ENCODE measurements at places on chromosomes 7 and 10. TPM values are rescaled to one million over a fixed set of nuclear protein-coding genes. Genes with fewer than 3 reads are reported as not detected.

Gene GPER1
- 3.0 TPM for total RNA-seq

Gene CPN1
- total RNA-seq: not detected

Gene IKZF1
- total RNA-seq: 2.1 TPM

Gene SAP25
- 1.1 TPM for total RNA-seq

Gene LIPM
- total RNA-seq: not detected

Gene ZRANB1
- total RNA-seq: 25.3 TPM

Gene TMEM184A
- total RNA-seq: 0.36 TPM

GRCh38 chr7:157441023-157441399 is 104.2 kb downstream of the DNAJB6 start:
- no peak for DNase-seq
- no peaks in the 10 kb centered on the region for H3K4me1 ChIP-seq
- peaks cover 17% of the 10 kb centered on the region for H3K27me3 ChIP-seq
- no peak overlapping the region for H3K27ac ChIP-seq

- no peaks in the 10 kb centered on the region for H3K36me3 ChIP-seq
- H3K27ac ChIP-seq: no peak overlapping the region
- no peak overlapping the region for H3K4me3 ChIP-seq
- peaks cover 6% of the 10 kb centered on the region for H3K27me3 ChIP-seq
- peaks cover 7% of the 10 kb centered on the region for H3K4me1 ChIP-seq
Observed at GRCh38 chr10:99337901-99338300, 8.7 kb downstream of the CNNM1 start.

DNA sequence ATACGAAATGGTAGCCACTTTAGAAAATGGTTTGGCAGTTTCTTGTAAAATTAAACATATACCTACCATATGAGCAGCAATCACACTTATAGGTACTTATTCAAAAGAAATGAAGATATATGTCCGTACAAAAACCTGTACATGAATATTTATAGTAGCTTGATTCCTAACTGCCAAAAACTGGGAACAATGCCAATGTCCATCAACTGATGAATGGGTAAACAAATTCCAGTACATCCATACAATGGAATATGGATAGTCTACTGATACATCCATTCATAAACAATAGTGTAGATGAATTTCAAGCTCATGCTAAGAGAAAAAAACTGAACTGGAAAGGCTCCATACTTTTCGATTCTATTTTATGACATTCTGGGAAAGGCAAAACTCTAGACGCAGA is 68.5 kb downstream of the AGK start:
- no peak for DNase-seq
- H3K27me3 ChIP-seq: no peaks in the 10 kb centered on the region
- no peak overlapping the region for H3K4me3 ChIP-seq

GRCh38 chr7:65812281-65812680 is 60.6 kb upstream of the VKORC1L1 start:
- DNase-seq: no peak
- H3K4me1 ChIP-seq: no peaks in the 10 kb centered on the region
- no peak overlapping the region for H3K4me3 ChIP-seq

DNA sequence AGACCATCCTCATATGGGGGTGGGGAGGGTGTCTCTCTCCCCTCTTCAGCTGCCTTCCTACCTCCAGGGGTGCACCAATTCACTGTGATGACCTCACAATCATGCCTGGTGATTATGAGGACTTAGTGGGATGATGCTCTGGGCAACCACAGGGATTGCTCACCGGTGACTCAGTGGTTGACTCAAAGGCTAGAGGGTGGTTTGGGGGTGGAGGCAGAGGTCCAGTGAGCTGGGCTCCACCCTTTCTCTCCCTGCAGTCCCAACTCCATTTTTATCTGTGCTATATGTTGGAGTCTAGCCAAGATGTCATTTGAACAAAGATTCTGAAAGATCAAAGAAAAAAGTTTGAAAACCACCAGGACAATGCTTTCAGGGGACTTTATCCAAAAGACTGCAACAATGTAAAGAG is 286.9 kb downstream of the KCNMA1 start:
- H3K4me1 ChIP-seq: no peaks in the 10 kb centered on the region
- H3K27ac ChIP-seq: no peak overlapping the region
- DNase-seq: no peak
- H3K27me3 ChIP-seq: peaks cover 17% of the 10 kb centered on the region
- H3K36me3 ChIP-seq: no peaks in the 10 kb centered on the region

DNA sequence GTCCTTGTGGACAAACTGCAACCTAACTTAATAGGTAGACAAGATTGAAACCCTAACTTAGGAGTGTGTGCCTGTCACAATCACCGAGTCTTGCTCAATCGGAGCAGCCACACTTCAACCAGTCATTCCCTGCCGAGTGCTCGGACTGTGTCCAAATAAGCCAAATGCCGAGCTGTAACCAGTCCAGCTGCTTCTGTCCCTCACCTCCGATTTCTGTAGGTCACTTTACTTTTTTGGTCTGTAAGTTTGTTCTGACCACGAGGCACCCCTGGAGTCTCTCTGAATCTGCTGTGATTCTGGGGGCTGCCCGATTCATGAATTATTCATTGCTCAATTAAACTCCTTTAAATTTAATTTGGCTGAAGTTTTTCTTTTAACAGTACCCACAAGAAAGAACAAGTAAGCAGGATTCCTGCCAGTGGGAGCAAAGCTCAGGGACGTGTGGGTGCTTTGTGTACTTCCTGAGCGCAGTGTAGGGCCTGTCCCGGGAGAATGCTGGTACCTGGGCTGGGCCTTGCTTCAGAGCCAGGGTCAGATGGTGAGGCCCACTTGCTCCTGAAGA is 140.1 kb downstream of the ACTR3B start:
- peaks cover 17% of the 10 kb centered on the region for H3K27me3 ChIP-seq
- peak overlapping the region; percentile 83 for H3K27ac ChIP-seq
- H3K36me3 ChIP-seq: no peaks in the 10 kb centered on the region
- H3K4me1 ChIP-seq: peaks cover 12% of the 10 kb centered on the region

DNA sequence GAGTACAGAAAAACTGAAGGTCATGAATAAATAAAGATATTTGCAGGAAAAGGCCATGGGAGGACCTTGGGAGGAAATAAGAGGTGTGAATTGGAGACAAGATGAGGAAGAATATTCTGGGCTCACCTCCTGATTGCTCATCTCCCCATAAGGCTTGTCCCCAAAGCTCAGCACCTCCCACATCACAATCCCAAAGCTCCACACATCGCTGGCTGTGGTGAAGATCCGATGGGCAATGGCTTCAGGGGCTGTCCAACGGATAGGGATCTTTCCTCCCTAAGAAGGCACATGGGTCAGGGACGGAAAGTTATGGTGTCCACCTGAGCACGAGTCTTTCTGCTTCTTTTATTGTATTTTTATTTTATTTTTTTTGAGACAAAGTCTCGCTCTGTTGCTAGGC is 12.9 kb downstream of the ZYX start:
- peaks cover 29% of the 10 kb centered on the region for H3K36me3 ChIP-seq
- no peak overlapping the region for H3K27ac ChIP-seq
- peaks cover 77% of the 10 kb centered on the region for H3K4me1 ChIP-seq
- H3K4me3 ChIP-seq: no peak overlapping the region
- H3K27me3 ChIP-seq: no peaks in the 10 kb centered on the region

DNA sequence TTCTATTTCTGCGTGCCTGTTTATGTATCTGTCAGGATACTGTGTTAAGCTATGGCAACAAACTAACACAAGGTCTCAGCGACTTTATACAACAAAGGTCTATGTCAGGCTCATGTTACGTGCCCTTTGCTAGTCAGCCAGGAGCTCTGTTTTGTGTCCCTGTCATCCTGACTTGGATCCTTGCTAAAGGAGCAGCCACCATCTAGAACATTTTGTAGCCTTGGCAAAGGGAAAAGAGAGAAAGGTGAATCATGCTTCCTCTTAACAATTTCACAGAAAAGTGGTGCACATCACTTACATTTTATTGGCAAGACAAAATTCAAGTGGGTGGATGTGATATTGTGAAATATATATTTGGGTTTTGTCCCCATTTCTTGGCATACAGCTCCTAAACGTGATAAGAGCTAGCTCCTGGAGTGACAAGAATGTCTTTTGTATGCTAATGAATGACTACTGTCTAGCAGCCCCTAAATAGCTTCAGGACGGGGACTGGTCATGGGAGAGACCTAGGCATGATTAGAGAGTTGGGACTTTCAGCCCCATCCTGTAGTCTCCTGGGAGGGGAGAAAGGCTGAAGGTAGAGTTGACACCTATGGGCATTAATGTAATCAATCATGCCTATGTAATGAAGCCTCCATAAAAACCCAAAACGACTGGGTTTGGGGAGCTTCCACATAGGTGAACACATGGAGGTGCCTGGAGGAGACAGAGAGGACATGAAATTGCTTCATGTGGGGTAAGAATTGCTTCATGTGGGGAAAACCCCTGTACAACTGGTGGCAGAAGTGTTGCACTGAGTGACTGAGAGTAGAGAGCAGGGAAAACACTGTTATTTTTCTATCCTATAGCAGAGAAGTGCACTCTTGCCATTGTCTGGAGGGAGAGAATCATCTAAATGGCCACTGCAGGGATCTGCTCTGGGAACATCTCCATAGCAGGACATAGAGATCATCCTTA is 33.0 kb downstream of the MRPL32 start:
- no peak overlapping the region for H3K4me3 ChIP-seq
- H3K36me3 ChIP-seq: no peaks in the 10 kb centered on the region
- peaks cover 15% of the 10 kb centered on the region for H3K4me1 ChIP-seq
- peak; percentile 22 for DNase-seq
- H3K27me3 ChIP-seq: no peaks in the 10 kb centered on the region

DNA sequence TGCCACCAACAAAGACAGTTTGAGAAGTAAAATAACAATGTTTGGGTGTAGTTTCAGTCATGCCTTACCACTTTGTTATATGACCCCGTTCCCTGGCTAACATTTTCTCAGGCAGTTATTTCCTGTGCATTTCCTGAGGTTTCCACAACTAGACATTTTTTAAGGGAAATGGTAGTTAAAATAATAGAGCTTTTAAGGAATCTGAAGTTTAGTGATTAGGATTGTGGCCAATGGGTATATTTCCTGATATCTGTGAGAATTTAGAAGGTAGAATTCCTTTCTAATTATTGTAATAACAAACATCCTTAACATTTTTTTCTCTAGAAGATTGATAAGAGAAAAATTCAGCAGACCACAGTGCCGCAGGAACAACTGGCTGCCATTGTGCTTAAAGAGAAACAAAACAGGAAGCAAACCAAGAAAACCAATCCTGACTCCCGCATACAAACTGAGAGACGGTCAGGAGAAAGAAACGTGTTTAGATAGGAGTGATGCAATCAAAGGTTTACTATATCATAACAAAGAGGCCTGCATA is 193.6 kb downstream of the MBL2 start:
- DNase-seq: no peak
- no peaks in the 10 kb centered on the region for H3K27me3 ChIP-seq
- no peak overlapping the region for H3K27ac ChIP-seq
- H3K36me3 ChIP-seq: no peaks in the 10 kb centered on the region
- no peaks in the 10 kb centered on the region for H3K4me1 ChIP-seq

DNA sequence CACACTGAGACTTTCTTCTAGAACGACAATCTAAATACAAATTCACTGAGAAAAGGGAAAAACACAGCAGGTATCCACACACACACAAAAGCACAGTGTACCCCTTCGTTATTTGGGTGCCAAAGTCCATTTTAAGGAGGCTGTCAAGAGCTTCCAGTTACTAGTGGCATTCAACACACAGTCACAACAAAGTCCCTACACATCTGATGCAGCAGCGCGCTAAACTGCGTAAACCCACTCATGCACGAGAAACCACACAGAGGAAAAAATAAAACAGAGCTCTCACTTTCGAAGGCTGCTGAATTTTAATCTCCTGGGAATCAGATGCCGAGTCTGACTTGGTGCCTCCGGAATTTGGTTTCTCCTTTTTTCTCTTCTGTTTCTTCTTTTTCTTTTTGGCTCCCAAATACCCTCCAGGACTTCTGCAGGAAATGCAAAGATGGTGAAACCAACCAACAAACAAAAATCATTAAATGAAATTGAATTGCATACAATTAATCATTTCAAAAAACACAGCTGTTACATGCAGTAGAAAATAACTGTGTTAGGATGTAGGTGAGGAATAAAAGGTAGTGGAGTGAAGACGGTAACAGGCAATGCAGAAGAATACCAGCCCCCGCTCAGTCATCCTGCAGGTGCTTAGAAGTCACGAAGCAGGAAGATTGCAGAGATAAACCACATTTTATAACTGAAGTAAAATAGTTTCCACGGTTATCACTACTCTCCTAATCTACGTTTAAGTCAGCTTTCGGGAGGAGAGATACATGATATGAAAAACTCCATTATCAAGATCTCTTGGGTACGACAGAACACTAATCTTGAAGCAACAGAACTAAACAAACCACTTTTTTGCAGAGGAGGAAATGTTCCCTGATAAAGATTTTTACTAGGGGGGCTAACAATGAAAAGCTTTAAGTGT is 27.1 kb downstream of the NMT2 start:
- H3K4me1 ChIP-seq: peaks cover 27% of the 10 kb centered on the region
- H3K36me3 ChIP-seq: peaks cover 37% of the 10 kb centered on the region
- H3K27ac ChIP-seq: no peak overlapping the region
- H3K4me3 ChIP-seq: no peak overlapping the region
- no peaks in the 10 kb centered on the region for H3K27me3 ChIP-seq

DNA sequence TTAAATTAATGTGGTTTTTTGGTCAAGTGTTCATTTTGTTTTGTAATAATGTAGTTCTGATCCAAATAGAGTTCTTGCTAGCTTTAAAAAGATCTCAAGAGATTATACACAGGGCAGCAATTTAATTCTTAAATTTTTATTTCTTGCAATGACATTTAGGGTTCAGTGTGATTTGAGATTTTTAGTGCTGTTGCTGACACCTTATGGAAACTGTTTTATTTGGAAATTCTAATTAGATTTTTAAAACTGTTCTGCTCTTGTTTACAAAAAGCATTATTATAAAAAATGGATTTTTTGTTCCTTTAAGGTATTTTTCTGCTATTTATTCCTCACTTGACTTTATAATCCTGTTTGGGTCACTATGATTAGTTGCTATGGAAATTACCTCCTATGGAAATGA is 72.1 kb downstream of the RTKN2 start:
- no peak for DNase-seq
- H3K4me3 ChIP-seq: no peak overlapping the region
- H3K27me3 ChIP-seq: no peaks in the 10 kb centered on the region

- H3K36me3 ChIP-seq: no peaks in the 10 kb centered on the region
- H3K27me3 ChIP-seq: peaks cover 26% of the 10 kb centered on the region
- no peaks in the 10 kb centered on the region for H3K4me1 ChIP-seq
- no peak for DNase-seq
- no peak overlapping the region for H3K27ac ChIP-seq
Observed at GRCh38 chr10:1203704-1204103, 147.5 kb downstream of the WDR37 start.

DNA sequence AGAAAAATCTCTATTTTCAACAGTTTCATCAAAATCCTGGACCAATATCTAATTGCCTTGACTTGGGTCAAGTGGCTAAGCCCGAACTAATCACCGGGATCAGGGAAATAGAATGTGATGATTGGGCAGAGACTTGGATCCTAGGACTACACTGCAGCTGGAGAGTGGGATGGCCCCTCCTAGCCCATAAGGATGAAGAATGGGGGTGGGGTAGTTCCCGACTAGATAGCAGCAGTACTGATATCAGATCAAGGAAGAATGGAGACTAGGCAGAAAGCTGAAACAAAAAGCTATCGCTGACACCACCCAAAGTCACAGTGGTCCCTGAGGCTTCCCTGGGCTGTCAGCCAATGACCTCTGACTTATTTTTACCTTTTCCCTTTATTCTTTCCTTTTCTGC is 160.4 kb upstream of the PHYHIPL start:
- H3K27me3 ChIP-seq: no peaks in the 10 kb centered on the region
- no peak for DNase-seq
- no peak overlapping the region for H3K4me3 ChIP-seq

GRCh38 chr10:111297351-111297848 is 220.6 kb downstream of the ADRA2A start:
- H3K4me1 ChIP-seq: no peaks in the 10 kb centered on the region
- DNase-seq: no peak
- no peak overlapping the region for H3K27ac ChIP-seq
- no peak overlapping the region for H3K4me3 ChIP-seq
- no peaks in the 10 kb centered on the region for H3K36me3 ChIP-seq
